DMS53 (cell line): ENCODE measurements at places on chromosomes 13 and 19.

DNA sequence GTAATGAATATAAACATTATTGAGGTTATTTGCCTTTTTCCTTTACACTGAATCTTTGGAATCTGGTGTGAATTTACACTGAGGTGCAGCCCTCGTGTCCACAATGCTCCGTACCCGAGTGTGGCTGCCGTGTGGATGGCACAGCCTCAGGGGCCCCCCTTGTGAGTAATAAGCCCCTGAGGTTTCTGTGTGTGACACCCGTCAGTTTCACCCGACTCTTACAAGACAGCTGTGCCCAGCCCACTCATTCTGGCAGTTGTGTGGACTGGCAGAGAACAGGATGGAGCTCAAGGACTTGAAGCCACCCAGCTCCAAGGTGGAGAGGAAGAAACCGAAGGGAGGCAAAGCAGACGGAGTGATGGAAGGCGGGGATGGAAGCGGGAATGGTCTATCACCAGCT, 7.8 kb downstream of the PROZ start:
- DNase-seq: no peak

- DNase-seq: no peak
Measured at GRCh38 chr13:44719857-44720671, 143.9 kb upstream of the TSC22D1 start.

GRCh38 chr13:105346141-105346775, 1189.2 kb downstream of the EFNB2 start:
- peak; percentile 24 for DNase-seq

DNA sequence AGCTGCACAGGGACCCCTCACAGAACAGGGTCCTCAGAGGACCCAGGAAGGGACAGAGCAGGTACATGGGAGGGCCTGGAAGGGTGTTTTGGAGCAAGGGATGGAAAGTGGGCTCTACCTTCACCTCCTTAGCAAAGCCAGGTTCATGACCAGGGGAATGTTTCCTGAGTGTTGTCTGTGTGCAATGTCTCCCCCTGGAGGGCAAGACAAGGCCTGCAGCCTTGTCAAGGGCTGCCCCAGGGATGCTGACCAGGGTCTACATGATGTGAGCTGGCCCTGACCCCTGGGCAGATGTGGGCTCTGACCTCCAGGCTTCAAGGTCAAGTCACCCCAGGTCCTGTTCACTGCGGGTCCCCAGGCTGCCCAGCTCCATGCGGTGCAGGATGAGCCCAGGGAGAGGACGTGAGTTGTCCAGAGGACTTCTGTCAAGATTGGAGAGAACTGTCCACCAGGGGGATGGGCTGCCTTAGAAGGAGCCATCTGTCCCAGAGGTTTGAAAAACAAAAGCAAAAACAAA, 1.0 kb upstream of the CEACAM1 start:
- DNase-seq: peak; percentile 84

DNA sequence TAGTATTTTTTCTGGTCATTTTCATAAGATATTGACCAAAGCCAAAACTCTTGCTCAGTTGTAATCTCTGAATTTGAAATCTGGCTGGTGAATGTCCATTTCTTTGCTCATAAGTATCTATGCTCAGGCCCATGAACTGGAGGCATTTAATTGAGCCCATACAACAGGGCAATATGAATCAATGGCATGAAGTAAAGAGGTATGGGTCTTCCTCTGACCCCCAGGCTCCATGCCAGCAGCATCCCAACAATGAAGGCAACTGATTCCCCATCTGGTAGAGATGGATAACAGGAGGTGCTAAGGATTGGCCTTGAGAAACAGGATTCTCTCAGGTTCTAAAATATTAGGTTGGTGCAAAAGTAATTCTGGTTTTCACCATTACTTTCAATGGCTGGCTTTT, 330.8 kb downstream of the LIG4 start:
- DNase-seq: no peak

GRCh38 chr13:38213314-38213713, 136.3 kb upstream of the UFM1 start:
- no peak for DNase-seq

DNA sequence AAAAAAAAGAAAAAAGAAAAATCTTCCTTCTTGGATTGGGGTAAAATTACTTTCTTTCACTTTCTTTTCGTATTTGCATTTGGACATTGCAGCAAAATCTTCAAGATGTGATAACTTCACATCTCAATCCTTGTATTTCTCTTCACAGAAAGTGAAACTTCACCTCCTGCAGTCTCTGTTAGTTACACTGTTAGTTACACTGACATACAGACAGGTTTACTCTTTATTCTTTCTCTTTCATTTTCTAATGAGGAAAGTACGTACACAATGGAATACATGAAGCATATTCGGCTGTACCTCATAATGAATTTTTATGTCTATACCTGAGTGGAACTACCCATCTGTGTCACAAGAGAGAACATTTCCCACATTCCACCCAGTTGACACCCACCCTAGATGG, 459.1 kb upstream of the GPC6 start:
- no peak for DNase-seq

DNA sequence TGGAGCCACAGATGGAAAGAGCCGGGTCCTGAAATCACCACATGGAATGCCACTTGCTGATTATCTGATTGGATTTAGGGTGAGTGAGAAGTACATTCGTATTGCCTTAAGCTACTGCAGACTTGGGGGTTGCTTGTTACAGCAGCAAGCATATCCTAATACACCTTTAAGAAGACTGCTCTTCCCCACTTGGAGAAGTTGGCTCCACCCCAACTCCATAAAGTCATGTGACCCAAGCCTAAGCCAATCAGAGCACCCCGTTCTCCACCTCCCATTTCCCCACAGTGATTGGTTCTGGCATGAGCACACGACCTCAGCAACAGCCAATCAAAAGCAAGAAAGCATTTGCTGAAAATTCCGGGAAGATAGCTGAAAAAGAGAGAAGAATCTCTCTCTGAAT, 23.1 kb downstream of the CACNA1A start:
- no peak for DNase-seq

GRCh38 chr13:36919171-36919832, 736 bp downstream of the SMAD9 start:
- DNase-seq: peak; percentile 69

DNA sequence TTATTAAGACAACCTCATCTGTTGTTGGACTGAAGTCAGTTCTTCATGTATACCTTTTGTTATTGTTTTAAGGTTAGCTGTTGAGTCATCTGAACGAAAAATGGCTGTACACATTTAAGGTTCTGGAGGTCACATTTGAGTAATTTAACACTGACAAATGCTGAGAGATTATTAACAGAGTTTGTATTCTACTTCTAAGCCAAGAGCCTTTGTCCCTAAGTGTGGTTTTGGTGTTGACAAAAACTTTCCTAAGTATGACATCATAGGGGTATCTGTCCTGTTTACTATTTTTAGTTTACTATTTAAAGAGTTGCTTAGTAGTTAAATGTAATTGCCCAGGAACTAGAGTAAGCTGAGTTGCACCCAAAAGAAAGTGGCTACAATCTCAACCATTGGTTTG, 71.9 kb downstream of the CDK8 start:
- no peak for DNase-seq

DNA sequence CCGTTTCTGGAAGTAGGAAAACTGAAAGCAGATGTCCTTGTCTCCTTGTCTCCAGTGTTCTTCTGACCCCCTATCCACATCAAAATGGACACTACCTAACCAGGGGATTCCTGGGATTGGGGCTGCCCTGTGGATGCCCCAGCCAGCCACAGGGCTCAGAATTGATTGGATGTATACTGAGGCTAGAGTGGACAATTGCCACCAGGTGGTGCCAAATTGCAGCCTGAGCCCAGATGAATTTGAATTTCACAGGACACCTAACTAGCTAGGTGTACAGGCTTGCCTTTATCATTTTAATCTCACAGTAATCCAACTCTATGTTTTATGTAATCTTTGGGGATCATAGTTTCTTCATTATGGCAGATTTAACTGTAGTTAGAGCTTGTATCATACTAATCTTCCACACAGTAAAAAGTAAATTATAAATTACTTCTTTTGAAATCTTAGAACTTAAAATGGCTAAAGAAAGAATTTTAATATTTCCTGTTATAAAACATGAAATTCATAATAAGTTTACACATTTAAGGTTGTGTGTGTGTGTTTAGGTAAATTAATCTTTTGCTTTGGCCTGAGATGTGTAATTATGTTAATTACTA, 58.0 kb downstream of the PIBF1 start:
- DNase-seq: peak; percentile 55

GRCh38 chr13:109945206-109945960, 159.0 kb upstream of the IRS2 start:
- no peak for DNase-seq

- peak; percentile 47 for DNase-seq
Measured at GRCh38 chr19:20558571-20558970, 7.0 kb downstream of the ZNF737 start.

DNA sequence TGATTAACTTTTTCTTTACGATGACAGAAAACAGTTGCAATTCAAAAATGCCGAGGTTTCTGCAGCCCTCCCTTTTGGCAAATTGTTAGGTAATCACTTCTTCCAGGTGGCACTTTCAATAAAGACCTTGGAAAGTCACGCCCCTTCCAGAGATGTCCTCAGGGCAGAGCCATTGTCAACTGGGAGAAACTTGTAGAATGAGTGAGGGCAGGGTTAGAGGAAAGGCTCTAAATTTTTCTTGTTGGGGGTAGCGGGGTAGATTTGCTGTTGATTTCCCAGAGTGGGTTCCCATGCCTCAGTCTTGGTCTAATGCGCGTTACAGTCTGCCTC, 421.1 kb downstream of the FGF9 start:
- no peak for DNase-seq

- DNase-seq: peak; percentile 22
Measured at GRCh38 chr19:51607920-51608562, 22.2 kb downstream of the SIGLEC5 start.

GRCh38 chr19:16442386-16443276, 29.1 kb downstream of the EPS15L1 start:
- peak; percentile 26 for DNase-seq

GRCh38 chr19:4584670-4585460, 25.4 kb upstream of the SEMA6B start:
- DNase-seq: peak; percentile 78

DNA sequence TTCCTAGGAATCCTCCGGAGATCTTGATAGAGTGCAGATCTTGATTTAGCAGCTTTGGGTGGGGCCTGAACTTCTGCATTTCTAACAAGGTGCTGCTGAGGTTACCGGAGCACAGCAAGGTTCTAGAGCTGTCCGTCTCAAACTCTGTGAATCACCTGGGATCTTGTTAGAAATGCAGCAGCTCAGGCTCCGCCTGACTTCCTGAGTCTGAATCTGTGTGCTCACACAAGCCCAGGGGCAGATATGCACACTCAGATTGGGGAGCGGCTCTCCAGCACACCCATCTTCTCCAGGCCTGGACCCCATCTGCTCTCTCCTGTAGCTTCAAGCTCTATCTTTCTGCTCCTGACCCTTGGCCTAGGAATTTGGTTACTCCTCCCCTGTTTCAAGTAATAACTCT, 3.5 kb upstream of the TEX26 start:
- no peak for DNase-seq

DNA sequence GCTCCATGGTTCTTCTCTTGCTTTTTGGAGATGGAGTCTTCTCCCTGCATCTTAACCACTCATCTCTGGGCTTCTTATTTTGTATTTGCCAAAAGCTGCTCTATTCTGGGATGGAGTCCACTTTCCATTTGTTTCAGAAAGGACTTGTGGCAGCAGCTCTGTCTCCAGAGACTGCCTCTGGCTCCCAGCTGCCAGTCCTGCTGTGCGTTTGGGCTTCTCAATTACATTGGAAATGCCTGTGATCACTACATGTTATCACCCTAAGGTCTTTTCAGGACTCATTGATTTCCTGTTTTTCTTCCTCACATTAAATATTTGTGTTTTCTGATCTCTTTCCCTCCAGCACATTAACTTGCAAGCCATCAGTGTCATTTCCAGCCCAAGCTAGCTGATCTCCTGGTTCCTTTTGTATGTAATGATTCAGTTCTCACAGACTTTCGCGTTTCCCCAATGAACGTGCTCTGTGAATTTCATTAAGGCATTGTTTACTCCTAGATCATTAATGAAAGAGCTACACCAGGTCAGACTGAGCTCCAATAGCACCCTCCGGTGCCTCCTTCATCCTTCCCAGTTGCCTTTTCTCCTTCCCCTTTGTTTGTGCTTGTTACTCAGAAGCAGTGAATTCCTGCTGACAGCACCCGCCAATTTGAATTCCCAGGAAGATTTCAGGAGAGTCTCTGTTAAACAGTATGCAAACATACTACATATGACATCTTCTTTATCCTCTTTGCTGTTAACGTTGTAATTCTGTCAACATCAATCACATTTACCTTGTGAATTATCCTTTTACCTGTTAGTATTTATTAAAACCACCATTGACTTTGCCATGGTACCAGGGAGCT, 3.0 kb downstream of the CBY2 start:
- no peak for DNase-seq
